ENCODE measurements at places on chromosomes 3 and 15. TPM values are rescaled to one million over a fixed set of nuclear protein-coding genes. Genes with fewer than 3 reads are reported as not detected.

PPP1R14D gene
- total RNA-seq = not detected

SPTBN5 gene
- 0.32 TPM for total RNA-seq

PTH1R gene
- total RNA-seq = 0.29 TPM

IP6K2 gene
- 182 TPM for total RNA-seq

DISP2 gene
- 44.3 TPM for total RNA-seq

DNA sequence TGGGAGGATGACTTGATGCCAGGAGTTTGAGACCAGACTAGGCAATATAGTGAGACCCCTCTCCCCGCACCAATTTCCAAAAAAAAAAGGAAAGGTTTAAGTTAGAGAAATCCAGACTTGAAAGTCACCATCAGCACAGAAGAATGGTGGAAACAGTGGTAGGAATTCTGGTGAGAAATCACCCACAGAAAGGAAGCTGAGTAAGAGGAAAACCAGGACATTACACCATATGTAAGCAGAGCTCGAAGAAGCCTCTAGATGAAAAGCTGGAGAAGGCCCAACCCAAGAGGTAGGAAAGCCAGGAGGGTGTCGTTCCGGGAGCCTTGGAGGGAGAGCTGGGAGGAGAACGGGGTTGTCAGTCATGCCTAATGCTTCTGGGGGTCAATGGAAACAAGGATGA is 40.5 kb downstream of the RASGRP1 start:
- no peak overlapping the region for H3K4me3 ChIP-seq
- no peaks in the 10 kb centered on the region for H3K4me1 ChIP-seq
- no peak overlapping the region for H3K27ac ChIP-seq

- H3K36me3 ChIP-seq = no peaks in the 10 kb centered on the region
- H3K4me3 ChIP-seq = no peak overlapping the region
- DNase-seq = no peak
- H3K27ac ChIP-seq = no peak overlapping the region
Observed at GRCh38 chr15:76501726-76502125, 165.2 kb downstream of the ISL2 start.

GRCh38 chr15:74585191-74585590 is 30.4 kb upstream of the CLK3 start:
- no peak overlapping the region for H3K27ac ChIP-seq
- H3K27me3 ChIP-seq = peaks cover 3% of the 10 kb centered on the region
- no peak overlapping the region for H3K4me3 ChIP-seq
- no peak for DNase-seq

- no peak overlapping the region for H3K4me3 ChIP-seq
- no peaks in the 10 kb centered on the region for H3K27me3 ChIP-seq
Observed at GRCh38 chr3:31250116-31250777, 282.5 kb upstream of the STT3B start.

DNA sequence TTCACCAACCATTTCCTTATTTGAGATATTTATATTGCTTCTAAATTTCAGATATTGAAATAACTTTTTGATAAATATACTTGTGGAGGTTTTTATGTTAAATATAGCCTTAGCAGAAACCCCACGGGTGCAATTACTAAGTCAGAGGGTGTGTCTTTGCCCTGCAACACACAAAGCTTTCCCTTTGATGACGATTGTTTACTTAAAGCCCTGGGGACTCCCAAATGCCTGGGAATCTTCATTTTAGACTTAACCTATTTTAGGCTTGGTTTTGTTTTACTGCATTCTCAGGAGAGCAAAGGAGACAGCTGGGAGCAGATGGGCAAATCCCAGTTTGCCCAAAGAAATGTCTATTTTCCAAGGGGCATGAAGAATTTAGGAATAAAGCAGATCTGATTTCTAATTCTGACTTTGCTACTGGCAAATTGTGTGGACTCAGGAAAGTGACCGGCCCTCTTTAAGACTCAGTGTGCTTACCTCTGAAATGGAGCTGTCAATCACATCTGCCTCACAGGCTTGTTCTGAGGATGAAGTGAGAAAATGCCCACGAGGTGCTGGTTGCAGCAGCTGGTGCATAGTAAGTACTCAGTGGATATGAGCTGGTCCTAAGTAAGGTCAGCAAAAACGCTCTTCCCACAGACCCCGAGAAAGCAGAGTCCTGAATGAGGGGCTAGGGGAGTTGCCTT is 49.3 kb upstream of the CA12 start:
- H3K27ac ChIP-seq = no peak overlapping the region
- no peak for DNase-seq
- peaks cover 7% of the 10 kb centered on the region for H3K36me3 ChIP-seq
- peaks cover 17% of the 10 kb centered on the region for H3K4me1 ChIP-seq

DNA sequence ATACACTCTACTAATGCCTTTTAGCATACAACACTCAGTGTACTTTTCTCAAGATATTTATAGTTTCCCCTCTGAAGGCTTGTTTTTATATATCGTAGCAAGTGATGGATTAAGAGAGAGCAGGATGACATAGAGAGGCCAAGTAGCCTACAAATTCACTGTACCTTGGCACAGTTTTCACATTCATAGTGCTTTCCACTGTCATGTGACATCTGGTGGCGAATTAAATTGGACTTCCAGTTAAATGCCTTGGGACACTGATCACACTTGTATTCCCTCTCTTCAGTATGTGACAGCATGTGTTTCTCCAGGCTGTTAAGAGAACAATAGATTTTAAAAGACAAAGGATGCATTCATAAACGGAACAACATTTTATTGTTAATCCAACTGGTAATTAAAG is 541.1 kb downstream of the MECOM start:
- no peaks in the 10 kb centered on the region for H3K36me3 ChIP-seq
- DNase-seq = no peak
- no peaks in the 10 kb centered on the region for H3K27me3 ChIP-seq
- H3K4me3 ChIP-seq = no peak overlapping the region
- peaks cover 4% of the 10 kb centered on the region for H3K4me1 ChIP-seq
- no peak overlapping the region for H3K27ac ChIP-seq

DNA sequence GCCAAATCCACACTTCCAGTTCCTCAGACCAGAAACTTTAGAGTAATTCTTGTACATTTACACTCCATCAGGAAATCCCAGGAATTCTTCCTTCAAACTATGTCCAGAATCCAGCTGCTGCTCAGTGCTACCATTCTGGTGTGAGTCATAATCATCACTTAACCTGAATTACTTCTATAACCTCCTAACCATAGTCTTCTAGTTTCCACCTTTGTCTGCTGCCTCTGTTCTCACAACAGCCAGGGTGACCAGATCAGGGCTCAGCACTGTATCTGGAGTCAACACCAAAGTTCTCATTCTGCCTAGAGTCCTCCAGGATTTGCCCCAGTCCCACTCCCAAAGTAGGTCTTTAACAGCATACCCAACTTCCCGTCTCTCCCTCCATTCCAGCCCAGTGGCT is 3.4 kb downstream of the CLDND1 start:
- no peak overlapping the region for H3K4me3 ChIP-seq
- no peak for DNase-seq
- H3K27ac ChIP-seq = no peak overlapping the region
- no peaks in the 10 kb centered on the region for H3K36me3 ChIP-seq
